ENCODE measurements at places on chromosomes 3 and 15.
A peak's percentile ranks its signal among the peaks of the same experiment; 100 is the strongest.

- no peak for DNase-seq
These were observed 505.3 kb upstream of the PPP2R3A start for GRCh38 chr3:135460273-135460672.

GRCh38 chr3:34261001-34261385 is 462.6 kb downstream of the PDCD6IP start:
- no peak for DNase-seq

- no peak for DNase-seq
These were observed 52.8 kb downstream of the IL12A start for GRCh38 chr3:160041465-160041864.

DNA sequence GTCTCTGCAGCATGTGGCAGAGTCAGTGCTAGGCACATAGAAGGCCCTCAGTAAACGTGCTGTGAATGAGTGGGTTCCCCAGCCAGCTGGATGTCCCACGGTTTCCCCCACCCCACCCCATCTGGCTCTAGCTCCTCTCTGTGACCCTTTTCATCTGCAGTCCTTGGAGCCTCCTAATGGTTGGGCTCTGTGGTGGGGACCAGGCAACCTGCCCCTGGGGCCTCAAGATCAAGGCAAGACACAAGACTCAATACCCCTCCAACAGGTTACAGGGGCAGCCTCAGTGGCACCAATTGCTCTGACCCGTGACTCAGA is 17.1 kb upstream of the CYP11A1 start:
- DNase-seq: no peak

GRCh38 chr3:45055032-45055410 is 28.9 kb downstream of the CLEC3B start:
- no peak for DNase-seq

- DNase-seq: no peak
These were observed 598.4 kb downstream of the FHIT start for GRCh38 chr3:60652829-60653228.

DNA sequence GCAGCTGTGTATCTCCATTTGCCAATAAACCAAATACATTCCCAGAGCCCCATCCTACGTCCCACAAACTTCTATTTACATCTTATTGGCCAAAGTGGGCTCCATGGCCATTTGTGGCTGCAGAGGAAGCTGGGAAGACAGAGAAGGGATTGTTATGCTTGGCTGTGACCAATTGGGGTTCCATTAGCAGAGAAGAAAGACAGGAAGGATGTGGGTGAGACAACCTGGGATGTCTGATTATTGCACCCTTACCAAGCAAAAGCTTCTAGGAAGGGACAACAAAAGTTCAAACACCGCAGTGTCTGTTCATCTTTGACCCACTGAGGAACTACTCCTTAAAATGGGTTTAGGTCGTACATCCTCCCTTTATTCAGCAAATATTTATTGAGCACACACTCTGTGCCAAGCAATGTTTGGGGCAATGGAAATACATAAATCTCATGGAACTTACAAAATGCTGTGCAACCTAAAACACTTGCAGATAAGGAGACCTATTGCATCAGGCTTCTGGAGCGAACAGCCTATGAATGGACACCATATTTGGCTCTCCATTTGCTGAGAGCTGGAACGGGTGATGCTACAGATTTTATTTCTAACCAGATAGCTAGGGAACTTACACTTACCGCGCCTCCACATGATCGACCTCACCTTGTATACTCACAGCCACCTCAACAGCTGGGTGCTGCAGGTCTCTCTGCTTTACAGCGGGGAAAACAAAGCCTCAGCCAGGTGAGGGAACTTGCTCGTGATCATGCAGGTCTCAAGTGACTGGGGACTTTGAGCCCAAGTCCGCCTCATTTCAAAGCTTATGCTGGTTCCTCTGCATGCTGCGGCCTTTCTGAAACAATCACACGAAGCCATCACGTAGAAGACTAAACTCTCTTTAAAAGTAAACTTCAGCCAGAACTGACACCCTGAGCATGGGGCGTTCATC is 21.4 kb upstream of the NR2E3 start:
- no peak for DNase-seq

GRCh38 chr3:160027541-160028195 is 39.0 kb downstream of the IL12A start:
- no peak for DNase-seq

GRCh38 chr3:122484985-122485384 is 29.8 kb downstream of the KPNA1 start:
- no peak for DNase-seq

DNA sequence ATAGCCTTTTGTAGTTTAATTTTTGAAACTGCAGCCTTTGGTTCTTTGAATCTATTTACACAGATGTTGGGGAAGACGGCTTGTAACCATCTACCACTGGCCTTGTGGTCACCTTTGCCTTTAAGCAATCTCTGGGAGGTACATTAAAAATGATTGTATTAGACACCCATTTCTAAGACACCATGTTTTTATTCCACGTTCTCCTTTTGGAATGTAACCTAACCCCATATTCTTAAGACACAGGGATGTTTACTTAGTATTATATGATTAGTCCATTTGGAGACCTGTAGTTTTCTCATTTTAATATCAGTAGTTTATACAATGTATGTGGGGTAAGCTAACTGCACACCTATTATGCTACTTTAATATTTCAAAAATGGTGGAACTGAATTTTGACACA is 175.1 kb upstream of the PLSCR5 start:
- no peak for DNase-seq

- DNase-seq: no peak
These were observed 106.4 kb upstream of the SLC2A2 start for GRCh38 chr3:171132873-171133272.

- peak; percentile 54 for DNase-seq
These were observed 98.0 kb upstream of the TNFAIP8L3 start for GRCh38 chr15:51192521-51193280.

DNA sequence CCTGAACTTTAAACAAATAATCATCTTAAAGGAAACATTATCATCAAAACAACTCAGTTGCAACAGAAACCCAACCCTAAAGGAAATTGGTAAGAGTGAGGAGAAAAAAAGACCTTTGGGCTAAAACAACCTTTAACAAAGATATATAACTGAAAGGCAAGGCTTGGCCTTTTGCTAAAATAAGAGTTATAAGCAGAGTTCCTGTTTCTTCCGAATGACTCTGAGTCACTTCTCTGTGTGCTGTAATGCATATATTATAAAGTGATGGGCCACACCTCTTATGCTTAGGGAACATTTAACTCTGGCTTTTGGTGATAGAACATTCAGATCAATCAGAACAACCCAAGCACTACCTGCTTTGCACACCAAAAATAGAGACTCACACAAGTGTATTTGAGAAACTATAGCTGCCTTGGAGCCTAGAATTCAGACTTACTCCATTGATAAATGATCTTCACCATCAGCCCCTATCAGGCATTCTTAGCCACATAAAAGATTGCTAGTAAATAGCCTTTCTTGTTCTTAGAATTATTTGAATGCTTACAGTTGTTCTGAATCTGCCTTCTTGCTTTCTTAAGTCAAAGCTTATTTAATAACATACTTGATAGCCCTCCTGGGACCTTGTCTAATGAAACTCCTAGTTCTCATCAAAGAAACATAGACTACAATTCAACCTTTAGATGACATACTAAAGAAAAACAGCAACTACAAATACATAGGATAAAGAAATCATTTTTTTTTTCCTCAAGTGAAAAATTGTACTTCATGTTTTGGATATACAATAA is 294.2 kb upstream of the SEMA6D start:
- no peak for DNase-seq
